Activated CD4-positive, alpha-beta T cell treated with anti-CD3 and anti-CD28 coated beads, Interleukin-2, amount 10 ng/mL, durations not matched to agents 7 days and 5 days (primary cell): ENCODE measurements at places on chromosomes 6 and 20.

DNA sequence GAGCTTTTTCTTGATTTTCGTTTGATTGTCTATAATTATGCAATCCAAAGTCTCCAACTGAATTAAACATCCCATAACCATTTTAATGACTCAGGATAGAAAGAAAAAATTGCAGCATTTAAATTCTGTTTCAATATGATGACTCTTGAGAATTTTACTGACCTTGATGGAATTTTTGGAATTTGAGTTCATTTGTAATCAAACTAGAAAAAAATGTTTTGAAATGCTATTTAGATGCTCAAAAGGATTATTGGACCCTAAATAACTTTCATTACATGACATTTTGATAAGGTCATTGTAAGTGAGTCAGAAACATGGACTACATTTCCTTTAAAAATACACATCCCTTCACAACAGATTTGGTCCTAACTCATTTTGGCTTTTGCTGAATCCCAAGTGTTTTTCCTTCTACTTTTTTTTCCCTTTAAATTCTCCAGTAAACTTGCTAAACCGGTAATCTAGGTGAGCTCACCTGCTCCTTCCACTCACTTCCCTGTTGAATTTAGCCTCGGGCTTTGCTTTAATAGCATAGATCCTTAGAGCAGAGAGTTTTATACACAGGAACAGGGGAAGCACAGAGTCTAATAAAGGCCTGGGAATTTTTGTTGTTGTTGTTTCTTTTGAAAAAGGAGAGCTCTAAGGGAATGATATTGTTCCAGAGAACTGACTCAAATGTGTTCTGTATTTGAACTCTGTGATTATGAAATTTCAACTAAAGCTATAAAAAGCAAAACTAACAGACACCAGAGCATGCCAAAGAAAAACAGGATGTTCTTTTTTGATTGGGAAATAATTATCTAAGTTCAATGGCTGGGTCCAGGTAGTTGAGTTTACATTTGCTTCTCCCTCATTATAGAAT, 1088.2 kb upstream of the CITED2 start:
- no peak for DNase-seq

DNA sequence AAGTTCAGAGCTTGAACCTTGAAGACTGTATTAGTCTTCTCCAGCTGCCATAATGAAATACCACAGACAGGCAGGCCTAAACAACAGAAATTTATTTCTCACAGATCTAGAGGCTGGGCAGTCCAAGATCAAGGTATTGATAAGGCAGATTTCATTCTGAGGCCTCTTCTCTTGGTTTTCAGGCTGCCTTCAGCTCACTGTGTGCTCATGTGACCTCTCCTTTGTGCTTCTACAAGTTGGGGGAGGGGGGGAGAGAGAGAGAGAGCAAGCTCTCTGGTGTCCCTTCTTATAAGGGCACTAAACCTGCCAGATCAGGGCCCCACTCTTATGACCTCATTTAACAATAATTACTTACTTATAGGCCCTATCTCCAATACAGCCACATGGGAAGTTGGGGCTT, 102.6 kb upstream of the RSPO3 start:
- DNase-seq = no peak

GRCh38 chr6:21003780-21004541, 469.7 kb downstream of the CDKAL1 start:
- no peak for DNase-seq

DNA sequence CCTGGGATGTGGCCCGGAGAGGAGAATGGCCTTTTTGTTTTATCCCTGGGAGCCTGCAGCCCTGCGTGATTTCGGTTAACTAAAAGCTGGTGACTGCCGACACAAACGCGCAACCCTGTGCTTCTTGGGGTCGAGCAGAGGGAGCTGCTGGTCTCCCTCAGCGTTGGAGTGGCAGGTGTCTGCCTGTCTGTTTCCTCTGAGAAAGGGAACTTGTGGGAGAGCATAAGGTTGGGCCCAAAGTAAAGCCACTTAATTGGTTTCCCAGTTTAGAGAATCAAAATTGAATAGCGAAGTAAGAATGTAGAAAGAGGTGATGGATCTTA, 500 bp downstream of the LTV1 start:
- DNase-seq = no peak

GRCh38 chr6:42781796-42782688, at the start of gene BICRAL:
Gene BICRAL (plus strand): TSS chr6:42782052. CDS start chr6:42822023, 39,971 bp downstream.
- DNase-seq = peak; percentile 75

DNA sequence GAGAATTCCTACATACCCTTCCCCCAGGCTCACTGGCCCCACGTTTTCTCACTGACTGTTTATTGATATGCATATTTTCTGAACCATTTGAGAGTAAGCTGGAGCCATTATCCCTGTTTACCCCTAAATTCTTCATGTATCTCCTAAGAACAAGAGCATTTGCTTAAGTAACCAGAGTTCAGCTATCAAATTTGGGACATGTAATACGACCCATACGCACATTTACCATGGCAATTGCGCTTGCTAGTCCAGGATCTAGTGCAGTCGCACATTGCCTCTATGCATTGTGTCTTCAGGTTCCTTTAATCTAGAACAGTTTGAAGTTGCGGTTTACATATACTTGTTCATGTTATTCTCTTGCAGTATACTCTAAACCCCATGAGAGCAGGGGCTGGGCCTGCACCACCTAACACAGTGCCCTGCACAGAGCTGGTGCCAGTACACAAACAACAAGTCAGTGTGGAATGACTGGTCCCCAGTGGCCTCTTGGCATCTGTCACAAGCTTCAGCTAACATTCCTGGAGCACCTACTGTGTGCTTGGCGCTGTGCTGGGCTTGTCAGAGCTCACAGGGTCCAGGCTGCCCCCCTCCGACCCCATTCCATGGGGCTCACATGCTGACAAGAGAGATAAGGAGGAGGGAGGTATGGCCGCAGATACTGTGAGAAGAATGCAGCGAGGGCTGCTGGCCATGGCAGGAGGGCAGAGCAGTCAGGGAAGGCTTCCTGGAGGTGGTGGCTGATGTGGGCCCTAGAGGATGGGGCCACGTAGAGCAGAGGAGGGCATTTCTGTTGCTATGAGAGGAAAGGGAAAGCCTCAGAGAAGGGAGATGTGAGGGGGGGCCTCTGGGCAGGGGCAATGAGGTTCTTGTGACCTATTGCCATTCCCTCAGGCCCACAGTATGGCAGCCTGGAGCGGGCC, 28.1 kb downstream of the SPDEF start:
- no peak for DNase-seq

DNA sequence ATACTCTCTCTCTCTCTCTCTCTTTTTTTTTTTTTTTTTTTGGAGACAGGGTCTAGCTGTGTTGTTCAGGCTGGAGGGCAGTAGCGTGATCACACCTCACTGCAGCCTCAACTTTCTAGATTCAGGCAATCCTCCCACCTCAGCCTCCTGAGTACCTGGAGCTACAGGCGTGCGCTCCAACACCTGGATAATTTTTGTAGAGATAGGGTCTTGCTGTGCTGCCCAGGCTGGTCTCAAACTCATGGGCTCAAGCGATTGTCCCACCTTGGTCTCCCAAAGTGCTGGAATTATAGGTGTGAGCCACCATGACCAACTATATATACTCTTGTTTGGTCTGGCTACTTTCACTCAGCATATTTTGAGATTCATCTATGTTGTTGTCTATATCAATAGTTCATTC, 154.9 kb downstream of the ZFAND3 start:
- no peak for DNase-seq
